ENCODE measurements at places on chromosomes 3 and 15. TPM values are rescaled to one million over a fixed set of nuclear protein-coding genes. Genes with fewer than 3 reads are reported as not detected.

Gene IL5RA
- not detected for total RNA-seq

Gene GOLGA6B
- total RNA-seq: not detected

Gene DAZL
- not detected for total RNA-seq

Gene FRMD5
- total RNA-seq: not detected

Gene ABTB1
- total RNA-seq: 61.7 TPM

Gene LRRC57
- 1.6 TPM for total RNA-seq

Gene SLC2A2
- not detected for total RNA-seq

Gene ALDH1A3
- 10.9 TPM for total RNA-seq

Gene ITIH4
- total RNA-seq: 9.8 TPM

DNA sequence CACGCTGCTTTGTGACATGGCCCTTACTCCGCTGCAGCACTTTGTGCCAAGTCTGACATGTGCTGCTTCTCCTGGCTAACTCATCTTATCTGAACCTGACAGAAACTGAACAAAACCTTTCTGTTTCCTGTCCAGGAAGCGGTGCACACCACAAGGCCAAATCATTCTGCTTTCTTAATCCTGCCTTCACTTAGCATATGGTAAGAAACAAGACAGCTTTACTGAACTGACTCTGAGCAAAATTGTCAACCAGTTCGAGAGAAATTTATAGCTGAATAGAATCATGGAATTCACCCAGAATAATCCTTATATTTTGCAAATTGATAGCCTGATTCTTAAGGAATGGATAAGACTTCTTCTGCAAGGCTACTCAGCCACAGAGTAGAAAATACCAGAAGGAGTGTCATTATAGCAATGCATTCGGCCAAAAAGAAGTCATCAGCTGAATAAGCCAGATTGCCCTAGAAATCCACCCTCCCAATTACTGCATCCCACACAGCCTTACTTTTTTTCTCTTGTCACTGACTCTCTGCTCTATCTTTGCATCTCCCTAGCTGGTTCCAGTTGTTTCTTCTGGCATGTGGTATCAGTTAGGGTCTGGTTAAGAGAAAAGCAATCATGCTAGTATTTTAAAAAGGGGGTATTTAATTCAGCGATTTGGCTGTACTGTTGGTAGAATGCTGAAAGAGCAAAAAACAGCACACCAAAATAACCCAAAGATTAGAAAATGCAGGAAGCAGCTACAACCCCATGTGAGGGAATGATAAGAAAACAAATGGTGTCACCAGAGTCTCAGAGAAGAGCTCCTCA is 41.6 kb upstream of the STRIT1 start:
- no peak for DNase-seq
- H3K27me3 ChIP-seq: no peaks in the 10 kb centered on the region
- H3K36me3 ChIP-seq: no peaks in the 10 kb centered on the region

DNA sequence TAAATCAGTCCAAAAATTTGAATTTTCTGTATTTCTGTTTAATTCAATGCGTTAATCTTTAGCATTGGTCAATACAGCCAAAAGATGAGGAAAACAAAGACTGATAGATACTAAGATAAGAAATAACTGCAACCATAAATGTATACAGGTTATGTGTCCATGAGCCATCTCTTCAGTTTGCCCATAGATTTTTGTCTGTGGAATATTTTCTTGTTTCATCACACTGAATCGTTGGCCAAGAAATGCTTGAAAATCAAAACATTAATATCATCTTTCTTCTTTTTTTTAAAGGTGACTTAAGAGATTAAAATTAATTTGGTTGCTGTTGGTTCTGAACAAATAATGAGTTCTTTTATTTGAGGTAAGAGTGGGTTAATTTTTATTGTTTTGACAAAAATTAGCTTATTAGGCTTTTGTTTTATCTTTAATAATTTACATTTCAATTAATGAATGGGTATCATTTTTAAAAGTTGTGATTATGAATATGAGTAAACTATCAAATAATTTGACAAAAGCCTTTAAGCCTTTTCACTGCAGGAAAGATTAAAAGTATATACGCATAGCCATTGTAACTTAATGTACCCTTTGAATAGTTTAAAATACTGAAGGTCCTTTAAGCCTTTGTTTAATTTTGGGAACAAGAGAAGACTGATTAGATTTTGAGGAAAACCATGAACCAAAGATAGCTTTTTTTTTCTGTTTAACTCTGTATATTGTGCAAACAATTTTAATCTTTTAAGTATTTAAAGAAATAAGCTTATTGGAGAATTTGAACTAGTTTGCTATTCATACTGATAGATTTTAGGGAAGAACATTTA is 14.7 kb upstream of the CHD2 start:
- peak overlapping the region; percentile 100 for H3K27ac ChIP-seq
- H3K4me1 ChIP-seq: peaks cover 29% of the 10 kb centered on the region
- peak overlapping the region; percentile 99 for H3K4me3 ChIP-seq
- DNase-seq: no peak
- peaks cover 36% of the 10 kb centered on the region for H3K36me3 ChIP-seq

- no peak overlapping the region for H3K4me3 ChIP-seq
- no peak for DNase-seq
- peak overlapping the region; percentile 32 for H3K27ac ChIP-seq
- H3K27me3 ChIP-seq: no peaks in the 10 kb centered on the region
- peaks cover 16% of the 10 kb centered on the region for H3K4me1 ChIP-seq
Measured at GRCh38 chr3:125129512-125129997, 73.8 kb upstream of the HEG1 start.

DNA sequence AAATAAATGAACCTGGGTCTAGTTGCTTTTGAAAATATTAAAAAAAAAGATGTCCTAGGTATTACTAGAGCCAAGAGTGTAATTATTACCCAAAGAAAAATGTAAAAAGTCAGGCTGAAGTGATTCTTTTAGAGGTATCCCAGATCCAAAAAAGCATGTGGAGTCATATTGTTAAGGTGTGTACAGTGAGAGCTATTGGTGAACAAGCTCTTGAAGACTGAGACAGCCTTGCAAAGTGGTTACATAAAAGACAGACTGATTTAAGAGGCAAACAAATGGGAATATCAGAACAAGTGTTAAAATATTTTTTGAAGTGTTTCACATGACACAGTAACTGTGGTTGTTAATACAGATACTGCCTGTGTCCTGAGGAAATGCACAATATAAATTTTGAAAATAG is 624.5 kb downstream of the PLOD2 start:
- H3K4me1 ChIP-seq: no peaks in the 10 kb centered on the region
- no peak overlapping the region for H3K4me3 ChIP-seq
- peak overlapping the region; percentile 23 for H3K27ac ChIP-seq
- H3K27me3 ChIP-seq: no peaks in the 10 kb centered on the region
- H3K36me3 ChIP-seq: no peaks in the 10 kb centered on the region
- DNase-seq: no peak

DNA sequence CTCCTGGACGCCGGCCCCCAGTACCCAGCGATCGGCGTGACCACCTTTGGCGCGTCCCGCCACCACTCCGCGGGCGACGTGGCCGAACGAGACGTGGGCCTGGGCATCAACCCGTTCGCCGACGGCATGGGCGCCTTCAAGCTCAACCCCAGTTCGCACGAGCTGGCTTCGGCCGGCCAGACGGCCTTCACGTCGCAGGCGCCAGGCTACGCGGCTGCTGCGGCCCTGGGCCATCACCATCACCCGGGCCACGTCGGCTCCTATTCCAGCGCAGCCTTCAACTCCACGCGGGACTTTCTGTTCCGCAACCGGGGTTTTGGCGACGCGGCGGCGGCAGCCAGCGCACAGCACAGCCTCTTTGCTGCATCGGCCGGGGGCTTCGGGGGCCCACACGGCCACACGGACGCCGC is 956 bp downstream of the ZIC1 start:
- peak overlapping the region; percentile 35 for H3K4me3 ChIP-seq
- DNase-seq: no peak
- H3K27ac ChIP-seq: no peak overlapping the region
- peaks cover 67% of the 10 kb centered on the region for H3K27me3 ChIP-seq
- H3K36me3 ChIP-seq: no peaks in the 10 kb centered on the region

DNA sequence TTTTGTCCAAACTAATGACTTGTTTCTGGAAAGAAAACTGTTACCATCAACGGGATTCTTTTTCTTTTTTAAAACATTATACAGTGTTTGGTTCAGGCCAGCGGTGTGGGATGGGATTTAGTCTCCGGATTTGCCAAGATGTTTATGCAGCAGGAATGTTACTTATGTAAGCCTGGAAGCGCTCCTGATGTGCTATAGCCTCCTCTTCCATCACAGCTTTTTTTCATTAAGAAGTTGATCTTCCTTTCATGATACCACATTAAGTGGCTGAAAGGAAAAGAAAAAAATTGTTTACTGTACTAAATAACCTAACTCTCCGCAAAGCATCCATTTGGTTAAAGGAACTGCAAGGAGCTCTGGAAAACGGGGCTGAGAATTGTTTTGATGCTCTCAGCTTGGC is 120.5 kb upstream of the ALDH1A3 start:
- no peaks in the 10 kb centered on the region for H3K4me1 ChIP-seq
- no peak overlapping the region for H3K4me3 ChIP-seq
- H3K36me3 ChIP-seq: no peaks in the 10 kb centered on the region
- DNase-seq: no peak
- no peaks in the 10 kb centered on the region for H3K27me3 ChIP-seq

- H3K36me3 ChIP-seq: no peaks in the 10 kb centered on the region
- DNase-seq: no peak
- no peak overlapping the region for H3K4me3 ChIP-seq
- H3K27ac ChIP-seq: no peak overlapping the region
- H3K27me3 ChIP-seq: no peaks in the 10 kb centered on the region
Measured at GRCh38 chr3:182501856-182502255, 291.4 kb upstream of the ATP11B start.

- no peak overlapping the region for H3K4me3 ChIP-seq
- H3K36me3 ChIP-seq: peaks cover 17% of the 10 kb centered on the region
- no peaks in the 10 kb centered on the region for H3K27me3 ChIP-seq
- no peaks in the 10 kb centered on the region for H3K4me1 ChIP-seq
- H3K27ac ChIP-seq: no peak overlapping the region
- DNase-seq: peak; percentile 89
Measured at GRCh38 chr15:41811432-41812195, 16.3 kb upstream of the JMJD7 start.

DNA sequence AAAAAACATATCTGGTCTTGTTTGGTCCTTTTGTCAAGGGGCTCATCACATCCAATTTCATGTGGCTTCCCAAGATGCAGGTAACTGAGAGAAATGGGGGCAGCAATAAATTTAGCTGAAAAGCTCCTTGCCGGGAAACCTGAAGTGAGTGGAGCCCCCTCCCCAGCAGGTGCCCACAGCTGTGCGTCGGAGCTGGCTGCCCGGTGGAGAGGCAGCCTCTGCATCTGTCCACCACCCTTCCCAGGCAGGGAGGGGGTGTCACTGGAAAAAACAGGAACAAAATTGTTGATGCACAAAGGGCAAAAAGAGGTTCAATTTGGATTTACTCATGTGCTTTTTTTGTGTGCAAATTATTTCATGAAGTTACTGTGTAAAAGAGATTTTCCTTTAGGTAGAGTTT is 249.4 kb upstream of the LYSMD4 start:
- no peak overlapping the region for H3K4me3 ChIP-seq
- no peaks in the 10 kb centered on the region for H3K36me3 ChIP-seq
- H3K27me3 ChIP-seq: no peaks in the 10 kb centered on the region
- no peaks in the 10 kb centered on the region for H3K4me1 ChIP-seq
- no peak overlapping the region for H3K27ac ChIP-seq

- peaks cover 21% of the 10 kb centered on the region for H3K4me1 ChIP-seq
- DNase-seq: no peak
- H3K4me3 ChIP-seq: peak within 1 kb of the TSS; percentile 71
- peaks cover 5% of the 10 kb centered on the region for H3K27me3 ChIP-seq
- H3K36me3 ChIP-seq: no peaks in the 10 kb centered on the region
Measured at GRCh38 chr3:197029511-197030167, at the start of gene MELTF. Gene MELTF, minus strand, starts transcription at chr3:197029817. Its CDS starts 115 bp downstream, at chr3:197029702.

DNA sequence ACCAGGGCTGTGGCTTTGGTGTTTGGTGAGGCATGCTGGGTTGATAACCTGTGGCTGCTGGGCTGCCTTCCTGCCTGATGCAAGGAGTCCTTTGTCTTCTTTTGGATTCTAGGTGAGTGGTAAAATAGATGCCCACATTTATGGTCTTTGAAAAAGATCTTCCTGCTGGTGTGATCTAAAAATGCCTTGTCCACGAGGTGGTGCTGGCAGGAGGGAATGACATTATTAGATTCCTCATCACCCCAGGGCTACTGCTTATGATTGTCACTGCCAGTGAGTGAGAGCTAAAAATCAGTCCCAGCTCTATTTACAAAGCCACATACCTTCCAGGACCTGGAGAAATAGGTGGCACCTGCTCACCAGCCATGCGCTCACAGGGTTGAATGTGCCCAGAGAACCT is 355.5 kb upstream of the ROPN1 start:
- DNase-seq: no peak
- H3K27me3 ChIP-seq: no peaks in the 10 kb centered on the region
- H3K4me1 ChIP-seq: no peaks in the 10 kb centered on the region
- peak overlapping the region; percentile 31 for H3K27ac ChIP-seq

DNA sequence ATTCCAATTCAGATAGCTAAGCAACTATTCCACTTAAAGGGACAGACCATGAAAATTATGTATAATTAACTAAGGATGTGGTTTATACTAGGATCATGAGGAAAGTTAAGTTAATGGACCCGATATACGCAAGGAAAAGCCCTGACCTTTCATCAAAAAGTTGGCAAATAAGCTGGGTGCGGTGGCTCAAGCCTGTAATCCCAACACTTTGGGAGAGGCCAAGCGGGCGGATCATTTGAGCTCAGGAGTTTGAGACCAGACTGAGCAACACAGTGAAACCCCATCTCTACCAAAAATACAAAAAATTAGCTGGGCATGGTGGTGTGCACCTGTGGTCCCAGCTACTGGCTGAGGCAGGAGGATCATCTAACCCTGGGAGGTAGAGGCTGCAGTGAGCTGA is 39.6 kb downstream of the SCAP start:
- H3K27ac ChIP-seq: no peak overlapping the region
- H3K4me3 ChIP-seq: no peak overlapping the region
- no peaks in the 10 kb centered on the region for H3K4me1 ChIP-seq
- DNase-seq: no peak
- peaks cover 36% of the 10 kb centered on the region for H3K36me3 ChIP-seq

- H3K4me1 ChIP-seq: no peaks in the 10 kb centered on the region
- no peaks in the 10 kb centered on the region for H3K27me3 ChIP-seq
- H3K27ac ChIP-seq: no peak overlapping the region
- no peaks in the 10 kb centered on the region for H3K36me3 ChIP-seq
- no peak overlapping the region for H3K4me3 ChIP-seq
Measured at GRCh38 chr15:83431521-83431920, 15.6 kb upstream of the SH3GL3 start.

- H3K4me1 ChIP-seq: peaks cover 7% of the 10 kb centered on the region
- no peaks in the 10 kb centered on the region for H3K36me3 ChIP-seq
- H3K4me3 ChIP-seq: no peak overlapping the region
- DNase-seq: no peak
Measured at GRCh38 chr3:185943760-185944106, 5.9 kb upstream of the TRA2B start.

DNA sequence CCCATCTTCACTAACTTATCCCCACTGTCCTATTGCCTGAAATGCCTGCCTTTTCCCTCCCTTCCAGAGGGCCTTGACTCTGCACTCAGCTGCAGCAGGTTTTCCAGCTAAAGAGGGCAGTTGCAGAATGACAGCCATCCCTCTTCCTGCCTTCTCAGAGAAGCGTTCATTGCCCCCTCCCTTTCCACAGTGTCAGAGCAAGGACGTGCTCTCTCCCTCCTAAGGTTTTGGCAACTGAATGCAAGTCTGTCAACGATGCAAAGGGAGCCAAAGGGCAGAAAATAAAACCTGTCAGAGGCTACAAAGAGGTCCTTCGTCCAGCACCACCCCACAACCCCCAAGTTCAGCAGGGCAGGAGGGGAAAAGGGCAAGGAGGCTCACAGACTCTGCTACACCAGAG is 230.1 kb upstream of the THBS1 start:
- no peaks in the 10 kb centered on the region for H3K4me1 ChIP-seq
- no peak overlapping the region for H3K27ac ChIP-seq
- H3K4me3 ChIP-seq: no peak overlapping the region
